ENCODE measurements at places on chromosomes 12 and 14.

GRCh38 chr12:5332551-5332950 is 99.4 kb upstream of the NTF3 start:
- DNase-seq = no peak

GRCh38 chr12:124392667-124393413 is 97.9 kb downstream of the RFLNA start:
- DNase-seq = peak; percentile 62

- no peak for DNase-seq
These were observed 334.6 kb upstream of the FKBP4 start for GRCh38 chr12:2460051-2460670.

DNA sequence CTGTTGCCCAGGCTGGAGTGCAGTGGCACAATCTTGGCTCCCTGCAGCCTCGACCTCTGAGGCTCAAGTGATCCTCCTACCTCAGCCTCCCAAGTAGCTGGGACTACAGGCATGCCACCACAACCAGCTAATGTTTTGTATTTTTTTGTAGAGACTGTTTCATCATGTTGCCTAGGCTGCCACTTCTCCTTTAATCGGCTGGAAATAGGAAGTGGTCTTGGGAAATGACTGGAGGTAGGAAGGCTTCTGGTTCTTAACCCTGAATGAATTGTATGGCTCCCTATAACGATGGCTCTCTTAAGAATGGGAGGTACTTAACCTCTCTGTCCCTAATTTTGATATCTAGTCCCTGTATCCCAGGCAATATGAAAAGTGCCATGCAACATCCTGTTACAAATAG is 113.9 kb upstream of the USP15 start:
- DNase-seq = no peak

DNA sequence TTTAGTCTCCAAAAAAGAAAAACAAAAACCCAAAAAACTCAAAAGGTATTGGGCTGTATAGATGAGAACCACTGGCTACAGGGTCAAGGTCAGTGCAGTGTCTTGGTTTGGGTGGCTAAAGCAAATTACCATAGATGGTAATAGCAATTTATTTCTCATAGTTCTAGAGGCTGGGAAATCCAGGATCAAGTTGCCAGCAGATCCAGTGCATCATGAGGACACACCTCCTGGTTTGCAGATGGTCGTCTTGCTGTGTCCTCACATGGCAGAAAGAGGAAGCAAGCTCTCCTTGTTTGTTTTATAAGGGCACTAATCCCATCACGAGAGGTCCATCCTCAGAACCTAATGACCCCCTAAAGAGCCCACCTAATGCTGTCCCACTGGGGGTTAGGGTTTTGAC is 11.2 kb downstream of the COX14 start:
- DNase-seq = no peak
